ENCODE measurements at places on chromosomes 6 and 20.

- DNase-seq, result no peak
Measured at GRCh38 chr6:11653028-11653583, 115.6 kb downstream of the TMEM170B start.

GRCh38 chr20:38579219-38579910 is 1.6 kb upstream of the ADIG start:
- no peak for DNase-seq

DNA sequence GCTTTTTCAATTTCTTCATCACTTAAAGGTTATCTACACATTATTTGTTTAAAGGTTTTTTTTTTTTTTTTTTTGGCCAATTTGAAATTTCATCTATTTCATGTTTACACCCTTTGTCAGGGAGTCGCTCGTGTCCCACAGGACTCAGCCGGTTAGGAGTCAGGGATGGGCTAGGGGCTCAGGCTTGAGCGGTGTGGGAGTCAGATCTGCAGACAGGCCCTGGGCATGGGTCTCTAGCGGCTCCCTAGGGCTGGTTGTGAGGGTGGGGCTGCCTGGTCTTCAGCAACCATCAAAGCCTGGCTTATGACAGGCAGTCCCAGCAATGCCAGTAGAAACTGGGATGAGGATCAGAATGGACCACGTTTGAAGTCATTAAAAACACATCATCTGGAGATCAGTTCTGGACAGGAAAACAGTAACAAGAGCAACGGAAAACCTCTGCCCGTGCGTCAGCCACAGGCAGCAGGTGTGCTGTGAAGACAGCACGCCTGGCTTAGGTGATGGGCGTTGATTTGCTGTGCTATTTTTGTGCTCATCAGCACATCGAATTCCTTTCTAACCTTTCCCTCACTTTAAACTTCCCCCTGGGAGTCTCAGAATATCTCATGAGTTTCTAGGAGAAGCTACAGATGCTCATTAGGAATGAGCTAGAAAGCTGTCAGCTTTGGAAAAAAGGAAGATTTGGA is 91.3 kb upstream of the MPC1 start:
- DNase-seq, result no peak

DNA sequence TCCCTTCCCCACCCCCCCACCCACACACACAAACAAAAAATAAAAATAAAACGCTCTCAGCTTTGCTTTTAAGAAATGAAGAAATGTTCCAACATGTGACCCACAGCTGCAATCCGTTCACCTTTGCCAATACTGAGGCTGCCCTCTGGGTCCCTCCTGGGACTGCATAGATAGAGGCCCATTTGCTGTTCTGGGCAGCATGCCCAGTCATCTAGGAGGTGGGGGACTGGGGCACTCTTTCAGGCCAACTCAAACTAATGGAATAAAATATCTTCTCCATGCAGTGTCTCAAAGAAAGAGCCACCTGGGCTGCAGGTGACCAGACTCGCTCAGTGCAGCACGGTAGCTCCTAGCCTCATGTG is 79.9 kb downstream of the SLC22A3 start:
- DNase-seq, result no peak

- DNase-seq, result no peak
Measured at GRCh38 chr20:60213126-60213893, 255.1 kb downstream of the CDH26 start.

- DNase-seq, result no peak
Measured at GRCh38 chr6:15876406-15876805, 213.6 kb upstream of the DTNBP1 start.

DNA sequence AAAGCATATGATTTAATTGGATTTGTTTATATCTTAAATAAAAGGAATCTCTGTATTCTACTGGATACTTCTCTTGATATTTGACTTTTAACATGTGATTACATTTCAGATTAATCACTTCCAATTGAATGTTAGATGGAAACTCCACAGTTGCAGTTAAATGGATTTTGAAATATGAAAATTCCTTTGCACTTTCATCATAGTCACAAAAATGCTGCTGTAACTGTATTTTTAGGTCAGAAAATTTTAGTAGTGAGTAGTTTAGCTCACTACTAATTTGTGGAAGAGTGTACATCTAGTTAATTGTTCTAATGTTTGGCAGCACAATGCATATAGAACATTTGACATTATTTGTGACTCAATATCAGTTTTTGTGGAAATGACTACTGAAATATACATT is 26.8 kb downstream of the PTCHD4 start:
- DNase-seq, result no peak

- DNase-seq, result no peak
Measured at GRCh38 chr6:166957087-166957804, 896 bp upstream of the RNASET2 start.

GRCh38 chr6:119170447-119171087 is 92.1 kb upstream of the FAM184A start:
- DNase-seq, result no peak

GRCh38 chr6:87340230-87340629 is 4.4 kb upstream of the C6orf163 start:
- DNase-seq, result no peak

DNA sequence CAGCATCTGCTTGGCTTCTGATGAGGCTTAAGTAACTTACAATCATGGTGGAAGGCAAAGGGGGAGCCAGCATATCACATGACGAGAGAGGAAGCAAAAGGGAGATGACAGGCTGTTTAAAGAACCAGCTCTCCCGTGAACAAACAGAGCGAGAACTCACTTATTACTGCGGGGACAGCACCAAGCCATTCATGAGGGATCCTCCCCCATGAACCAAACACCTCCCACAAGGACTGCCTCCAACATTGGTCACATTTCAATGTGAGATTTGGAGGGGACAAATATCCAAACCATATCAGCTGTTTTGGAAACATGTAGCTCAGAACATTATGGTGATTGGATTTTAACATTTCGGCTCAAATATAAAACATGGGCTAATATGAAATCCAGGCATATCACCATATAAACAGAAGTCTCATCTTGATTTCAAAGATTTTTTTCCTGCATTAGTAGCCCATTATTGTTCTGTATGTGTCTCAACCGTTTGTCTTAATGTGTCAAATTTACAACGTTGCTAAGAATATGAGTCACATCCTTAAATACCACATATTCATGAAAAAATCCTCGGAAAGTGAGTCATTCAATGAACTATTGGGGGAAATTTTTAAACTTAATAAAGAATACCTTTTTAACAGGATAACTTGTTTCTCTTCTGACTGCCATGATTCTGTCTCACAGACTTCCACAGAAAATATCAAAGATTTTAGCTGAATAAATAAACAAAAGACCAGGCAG is 894.3 kb downstream of the TFAP2A start:
- no peak for DNase-seq

GRCh38 chr6:139628270-139628669 is 253.8 kb upstream of the CITED2 start:
- DNase-seq, result no peak

DNA sequence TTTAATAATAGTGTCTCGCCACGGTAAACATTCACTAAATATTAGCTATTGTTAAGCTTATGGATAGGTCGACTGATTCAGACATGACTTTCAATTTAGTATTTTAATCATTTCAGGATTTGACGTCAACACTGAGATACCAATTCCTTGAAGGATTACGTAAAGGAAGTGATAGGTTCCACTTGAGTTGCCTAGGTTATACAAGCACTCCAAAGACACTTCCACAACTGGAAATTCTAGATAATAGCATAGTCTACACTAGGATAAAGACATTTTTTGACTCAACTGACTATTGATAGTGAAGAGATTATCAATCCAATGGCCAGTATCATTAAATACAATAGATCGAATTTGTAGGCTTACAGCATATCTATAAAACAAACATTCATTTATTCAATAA is 63.9 kb upstream of the NHSL1 start:
- no peak for DNase-seq

DNA sequence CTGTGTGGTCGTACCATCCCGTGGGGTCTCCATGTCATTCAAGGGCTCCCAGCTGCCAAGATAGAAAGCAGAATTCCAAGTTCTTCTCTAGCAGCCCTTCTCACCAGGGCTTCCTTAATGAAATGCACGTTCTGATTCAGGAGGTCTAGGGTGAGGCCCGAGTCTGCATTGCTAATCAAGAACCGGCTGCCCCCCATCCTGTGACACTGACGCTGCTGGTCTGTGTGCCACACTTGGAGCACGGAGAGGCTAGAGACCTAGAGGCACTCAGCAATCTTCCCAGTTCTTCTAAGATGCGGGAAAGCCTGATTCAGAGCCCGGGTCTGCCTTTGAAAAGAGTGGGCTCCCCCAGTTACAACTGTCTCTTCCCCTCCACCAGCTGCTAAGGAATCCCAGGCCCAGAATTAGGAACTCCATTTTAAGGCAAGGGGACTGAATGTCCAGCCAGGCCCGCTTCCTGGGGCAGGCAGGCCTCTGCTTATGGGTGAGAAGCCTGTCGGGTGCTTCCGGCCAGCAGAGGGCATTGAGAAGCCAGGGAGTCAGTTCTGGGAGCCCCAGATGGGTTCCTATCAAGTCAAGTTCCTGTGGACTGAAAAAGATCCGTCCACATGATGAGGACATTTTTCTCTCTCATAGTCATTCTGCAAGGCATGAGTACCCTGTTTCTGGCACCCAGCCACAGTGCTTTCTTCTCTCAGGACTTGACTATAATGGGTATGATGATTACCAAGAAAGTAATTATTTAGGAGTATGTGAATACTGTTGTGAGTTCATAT is 69.8 kb upstream of the RIN2 start:
- DNase-seq, result no peak

DNA sequence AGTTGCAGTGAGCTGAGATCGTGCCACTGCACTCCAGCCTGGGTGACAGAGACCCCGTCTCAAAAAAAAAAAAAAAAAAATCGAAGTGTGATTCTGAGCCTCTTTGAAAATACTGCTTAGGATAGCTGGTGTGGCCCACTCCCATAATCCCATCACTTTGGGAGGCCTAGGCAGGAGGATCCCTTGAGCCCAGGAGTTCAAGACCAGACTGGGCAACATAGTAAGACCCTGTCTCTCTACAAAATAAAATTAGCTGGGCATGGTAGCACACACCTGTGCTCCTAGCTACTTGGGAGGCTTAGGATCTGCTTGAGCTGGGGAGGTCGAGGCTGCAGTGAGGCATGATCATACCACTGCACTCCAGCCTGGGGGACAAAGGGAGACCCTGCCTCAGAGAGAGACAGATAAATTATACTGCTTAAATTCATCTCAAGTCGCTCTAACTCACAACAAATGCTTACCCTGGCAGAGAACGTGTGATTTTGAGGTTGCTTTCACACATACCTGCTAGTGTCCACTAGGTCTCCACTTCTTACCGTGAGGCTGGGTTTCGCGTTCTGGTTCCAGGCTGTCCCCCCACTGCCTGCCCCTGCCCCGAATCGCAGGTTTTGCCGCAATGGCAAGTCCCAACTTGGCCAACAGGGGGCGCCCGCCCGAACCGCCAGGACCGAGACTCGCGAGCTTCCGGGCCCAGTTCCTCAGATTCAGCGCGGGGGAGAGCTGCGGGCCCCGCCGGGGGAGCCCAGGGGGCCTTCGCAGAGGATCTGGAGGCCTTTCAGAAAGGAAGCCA is 12.3 kb upstream of the TMC2 start:
- DNase-seq, result peak; percentile 92

- no peak for DNase-seq
Measured at GRCh38 chr6:9657994-9658393, 756.9 kb downstream of the TFAP2A start.

DNA sequence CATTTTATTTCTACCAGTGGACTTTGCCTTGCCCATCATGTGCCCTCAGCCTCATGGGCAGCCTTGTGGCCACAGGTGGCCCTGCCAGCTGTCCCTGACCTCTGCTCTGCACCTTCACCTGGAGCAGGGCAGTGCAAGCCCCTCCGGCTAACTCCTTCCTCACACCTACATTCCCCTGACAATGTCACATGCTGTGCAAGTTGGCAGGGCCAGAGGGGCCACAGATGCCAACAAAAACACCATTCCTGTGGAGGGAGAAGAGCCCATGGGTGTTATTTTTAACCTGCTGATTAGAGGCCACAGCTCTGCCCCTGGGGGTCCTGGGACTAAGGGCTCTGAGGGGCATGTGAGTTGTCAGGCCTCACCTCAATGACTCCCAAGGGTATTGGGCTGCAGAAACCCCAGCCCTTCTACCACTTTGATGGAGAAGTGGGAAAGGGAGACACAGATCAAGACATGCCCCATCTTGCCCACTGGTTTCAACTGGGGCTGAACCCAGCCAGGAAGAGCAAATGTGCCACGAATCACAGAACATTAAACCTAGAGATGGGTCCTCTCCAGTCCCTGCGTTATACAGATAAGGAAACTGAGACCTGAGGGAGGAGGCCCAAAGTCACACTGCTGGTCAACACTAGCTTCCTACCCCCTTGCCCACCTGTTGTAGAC is 65.0 kb downstream of the MRPL14 start:
- DNase-seq, result no peak

- DNase-seq, result no peak
Measured at GRCh38 chr20:63452821-63453523, 19.5 kb downstream of the KCNQ2 start.

- no peak for DNase-seq
Measured at GRCh38 chr6:157879873-157880254, 56.8 kb downstream of the SNX9 start.

- no peak for DNase-seq
Measured at GRCh38 chr6:21856844-21857243, 263.3 kb downstream of the SOX4 start.

DNA sequence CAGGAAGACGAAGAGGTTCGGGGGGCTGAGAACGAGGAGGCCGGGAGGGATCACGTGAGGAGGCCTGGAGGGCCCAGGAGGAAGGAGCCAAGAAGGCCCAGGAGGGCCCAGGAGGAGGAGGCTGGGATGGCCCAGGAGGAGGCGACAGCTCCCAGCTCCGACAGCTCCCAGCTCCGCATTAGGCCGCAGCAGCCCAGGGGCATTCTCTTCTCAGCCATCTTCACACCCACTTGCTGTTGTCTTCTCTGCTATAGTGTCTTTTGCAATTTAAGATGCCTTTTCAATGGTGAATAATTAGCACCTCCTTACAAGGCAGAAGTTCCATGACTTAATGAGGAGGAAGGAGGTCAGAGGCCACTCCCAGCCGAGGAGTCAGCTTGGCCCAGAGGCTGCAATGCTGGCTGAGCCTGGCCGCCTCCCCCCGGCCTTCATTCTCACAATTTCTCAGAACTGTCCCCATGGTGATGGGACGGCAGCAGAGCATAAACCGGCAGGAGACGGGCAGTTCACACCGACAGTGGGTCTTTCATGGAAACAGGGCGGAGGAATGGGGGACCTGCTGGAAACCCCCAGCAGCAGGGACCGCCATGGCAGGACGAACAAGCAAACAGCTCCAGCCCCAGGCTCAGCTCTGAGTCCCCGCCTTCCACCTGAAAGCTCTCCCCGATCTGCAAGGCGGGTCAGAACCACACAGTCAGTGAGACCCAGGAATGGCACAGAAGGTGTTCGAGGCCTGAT is 45.1 kb downstream of the WDR27 start:
- no peak for DNase-seq
